EL (cell line): ENCODE measurements at places on chromosomes 3 and 15.

GRCh38 chr3:25834346-25834745 lies 44.5 kb downstream of the OXSM start:
- no peak for DNase-seq

GRCh38 chr15:43239732-43240491 lies 19.1 kb upstream of the EPB42 start:
- peak; percentile 11 for DNase-seq

GRCh38 chr15:28978011-28978378 lies 92.2 kb downstream of the APBA2 start:
- DNase-seq, result no peak

DNA sequence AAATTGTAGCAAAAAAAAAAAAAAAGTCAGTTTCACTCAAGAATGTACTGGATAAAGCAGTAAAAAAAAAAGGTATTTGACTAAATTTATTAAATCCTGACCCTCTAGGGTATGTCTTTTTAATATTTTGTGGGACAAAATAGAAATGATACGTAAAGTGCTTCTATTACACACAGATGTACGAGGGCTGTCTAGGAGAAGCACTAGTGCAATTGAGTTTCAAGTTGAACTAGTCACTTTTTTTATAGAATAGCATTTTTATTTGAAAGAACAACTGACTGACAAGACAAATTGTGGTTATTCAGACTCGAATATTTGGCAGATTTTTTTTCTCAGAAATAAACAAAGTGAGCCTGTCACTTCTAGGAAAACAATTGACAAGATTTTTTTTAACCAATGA lies 49.0 kb downstream of the CCDC54 start:
- DNase-seq, result no peak

- no peak for DNase-seq
Observed at GRCh38 chr15:40764629-40765103, 798 bp downstream of the GCHFR start.

DNA sequence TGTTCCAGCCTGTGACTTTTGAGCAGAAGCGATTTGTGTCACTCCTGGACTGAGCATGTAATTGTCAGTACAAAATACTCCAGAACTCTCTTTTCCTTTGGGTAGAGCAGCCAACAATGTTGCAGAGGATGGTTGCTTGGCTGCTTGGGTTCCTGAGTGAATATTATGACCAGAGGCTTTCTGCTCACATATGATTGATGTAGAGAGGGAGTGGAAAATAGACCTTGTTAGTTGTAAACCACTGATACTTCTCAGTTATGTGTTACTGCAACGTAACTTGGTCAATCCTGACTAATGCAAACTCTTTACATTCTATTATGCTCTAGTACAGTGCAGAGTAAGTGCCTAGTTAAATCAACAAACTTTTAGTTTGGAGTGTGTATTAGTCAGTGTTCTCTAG lies 322.6 kb upstream of the KCNH8 start:
- no peak for DNase-seq

- DNase-seq, result no peak
Observed at GRCh38 chr15:51619331-51620035, 3.1 kb downstream of the DMXL2 start.

DNA sequence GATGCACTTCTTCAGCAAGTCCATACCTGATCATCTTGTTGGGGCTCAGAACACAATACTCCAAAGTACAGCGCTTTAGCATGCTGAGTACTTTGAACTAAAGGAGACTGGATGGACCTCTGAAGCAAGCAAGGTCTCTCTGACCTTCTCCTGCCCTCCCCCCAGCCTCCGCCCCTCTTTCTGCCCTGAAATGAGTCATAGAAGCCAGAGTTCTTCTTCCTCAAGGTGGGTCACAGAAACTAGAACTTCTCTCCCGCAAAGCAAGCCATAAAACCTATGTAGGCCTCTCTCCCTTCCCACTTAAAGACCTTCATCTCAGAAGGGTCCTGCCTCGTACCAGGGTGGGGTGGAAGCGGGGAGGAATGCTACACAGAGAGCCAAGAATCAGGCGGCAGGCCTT lies 230.5 kb upstream of the PROK2 start:
- no peak for DNase-seq

- no peak for DNase-seq
Observed at GRCh38 chr3:61066800-61067199, 184.5 kb downstream of the FHIT start.

DNA sequence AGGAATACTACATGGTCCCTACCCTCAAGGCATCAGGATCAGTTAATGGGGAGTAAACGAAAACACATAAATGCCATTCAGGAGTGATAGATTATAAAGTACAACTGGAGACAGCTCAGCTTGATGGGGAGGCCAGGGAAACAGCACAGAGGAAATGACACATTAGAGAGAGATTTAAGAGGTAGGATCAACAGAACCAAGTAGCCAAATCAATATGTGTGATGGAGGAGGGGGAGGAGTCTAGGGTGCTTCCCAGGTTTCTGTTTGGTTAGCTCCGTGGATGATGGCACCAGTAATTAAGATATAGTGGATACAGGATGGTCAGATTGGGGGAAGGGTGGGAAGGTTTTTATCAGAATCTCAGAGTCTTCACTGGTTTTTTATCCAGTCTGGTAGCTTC lies 229.5 kb upstream of the ROPN1 start:
- DNase-seq, result peak; percentile 63

DNA sequence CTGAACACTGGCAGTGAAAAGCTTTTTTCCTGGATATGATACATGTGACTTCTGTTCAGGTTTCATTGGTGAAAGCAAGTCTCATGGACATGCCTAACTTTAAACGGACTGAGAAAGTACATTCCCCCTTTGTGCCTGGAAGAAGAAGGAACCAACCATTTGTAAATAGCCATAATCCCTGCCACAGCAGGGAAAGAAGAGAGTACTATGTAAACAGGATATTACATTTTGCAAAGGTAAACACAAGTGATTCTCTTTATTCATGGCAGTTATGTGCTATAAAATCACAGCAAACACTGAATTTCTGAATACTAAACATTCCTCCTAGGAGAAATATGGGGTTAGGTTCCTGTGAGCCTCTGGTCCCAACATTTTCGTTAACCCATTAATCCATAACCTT lies 46.8 kb downstream of the PRICKLE2 start:
- no peak for DNase-seq

- DNase-seq, result no peak
Observed at GRCh38 chr15:33738941-33739664, 229.2 kb upstream of the CHRM5 start.

DNA sequence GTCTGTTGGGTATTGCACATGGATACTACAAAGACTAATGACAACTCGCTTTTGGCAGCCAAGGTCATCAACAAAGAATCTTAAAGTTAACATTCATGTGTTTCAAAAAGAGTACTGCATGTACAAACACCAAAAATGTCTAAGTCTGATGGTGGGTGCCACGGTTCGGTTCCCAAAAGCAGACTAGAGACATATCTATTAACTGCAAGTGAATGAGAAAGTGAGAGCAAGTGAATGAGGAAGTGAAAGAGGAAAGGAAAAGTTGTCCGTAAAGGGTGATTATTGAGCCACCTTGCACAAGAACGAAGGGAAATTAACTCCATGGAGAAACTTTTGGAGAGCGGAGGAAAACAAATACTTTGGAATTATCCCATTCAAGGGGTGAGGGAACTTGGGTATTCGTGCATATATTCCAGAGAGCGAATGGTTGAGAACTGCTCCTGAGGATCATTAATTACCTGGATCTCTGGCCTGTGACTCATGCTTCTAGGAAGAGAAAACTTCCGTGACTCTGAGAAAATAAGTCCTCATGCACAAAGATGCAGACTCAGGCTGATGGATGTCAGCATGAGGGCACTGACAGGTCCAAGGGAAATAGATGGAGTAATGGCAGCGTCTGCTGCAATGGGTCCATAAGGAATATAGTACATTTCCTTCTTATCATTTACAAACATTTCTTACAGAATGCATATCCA lies 336.5 kb upstream of the TGFBR2 start:
- DNase-seq, result no peak

DNA sequence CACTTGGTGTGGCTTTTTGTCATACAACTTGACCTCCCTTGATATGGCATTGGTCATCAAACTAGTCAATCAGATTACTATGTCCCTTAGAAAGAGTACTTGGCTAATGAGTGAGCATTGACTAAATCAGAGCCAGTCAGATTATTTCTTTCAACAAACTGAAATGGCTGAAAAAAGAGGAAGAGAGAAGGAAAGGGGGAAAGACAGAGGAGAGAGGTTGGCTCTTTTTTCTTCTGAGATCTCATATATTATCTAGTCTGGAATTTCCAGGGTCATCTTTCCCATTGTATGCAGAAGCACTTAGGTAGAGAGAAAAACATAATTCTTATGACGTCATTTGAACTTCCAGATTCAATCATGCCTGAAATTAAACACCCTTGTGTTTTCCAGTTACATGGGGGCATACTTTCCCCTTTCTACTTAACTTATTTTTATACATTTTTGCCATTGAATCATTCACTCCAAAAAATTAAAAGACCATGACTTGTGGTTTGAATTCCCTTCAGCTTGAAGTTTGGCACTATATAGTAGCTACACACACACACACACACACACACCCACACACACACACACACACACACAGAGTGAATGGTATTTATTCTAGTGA lies 387.8 kb downstream of the LSAMP start:
- no peak for DNase-seq

GRCh38 chr3:132545471-132545870 lies 51.6 kb upstream of the ACKR4 start:
- DNase-seq, result no peak

DNA sequence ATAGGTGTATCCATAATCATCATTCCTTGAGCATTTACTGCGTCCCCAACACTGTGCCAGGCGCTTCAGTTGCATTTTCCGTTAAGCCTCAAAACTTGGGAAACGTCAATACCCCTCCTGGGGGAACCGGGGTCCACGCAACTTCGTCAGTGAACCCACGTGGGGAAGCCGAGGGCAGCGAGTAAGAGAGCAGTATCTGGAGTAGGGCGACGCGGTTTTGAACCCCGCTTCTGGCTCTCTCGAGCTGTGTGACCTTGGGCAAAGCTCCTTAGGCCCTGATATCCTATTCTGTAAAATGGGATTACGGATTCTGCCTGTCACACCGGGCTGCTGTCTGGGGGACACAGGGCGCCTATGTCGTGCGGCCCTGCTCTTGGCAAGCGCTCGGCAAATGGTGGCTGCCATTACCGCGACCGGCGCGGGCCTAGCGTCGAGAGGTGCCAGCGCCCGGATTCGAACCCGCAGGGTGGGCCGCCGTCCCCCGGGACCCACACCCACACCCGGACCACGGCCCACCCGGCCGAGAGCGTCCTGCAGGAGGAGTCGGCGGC lies 590 bp downstream of the POLG start:
- no peak for DNase-seq

DNA sequence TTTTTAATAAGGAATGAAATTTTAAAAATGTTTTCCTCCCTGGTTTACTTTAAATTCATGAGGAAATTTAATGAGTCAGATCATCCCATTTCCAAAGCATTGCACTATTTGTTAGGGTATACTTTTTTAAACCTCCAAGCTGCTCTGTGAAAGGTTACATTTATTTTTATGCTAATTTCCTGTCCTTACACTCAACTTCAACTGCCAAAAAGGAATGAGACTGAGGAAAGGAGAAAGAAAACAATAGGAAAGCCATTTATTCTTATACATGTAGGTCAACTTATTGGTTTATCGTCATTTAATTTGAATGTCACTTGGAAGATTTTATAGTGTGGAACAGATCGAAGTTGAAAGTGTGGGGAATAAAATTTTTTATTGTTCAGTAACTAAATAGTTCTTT lies 104.1 kb downstream of the ALCAM start:
- DNase-seq, result no peak

DNA sequence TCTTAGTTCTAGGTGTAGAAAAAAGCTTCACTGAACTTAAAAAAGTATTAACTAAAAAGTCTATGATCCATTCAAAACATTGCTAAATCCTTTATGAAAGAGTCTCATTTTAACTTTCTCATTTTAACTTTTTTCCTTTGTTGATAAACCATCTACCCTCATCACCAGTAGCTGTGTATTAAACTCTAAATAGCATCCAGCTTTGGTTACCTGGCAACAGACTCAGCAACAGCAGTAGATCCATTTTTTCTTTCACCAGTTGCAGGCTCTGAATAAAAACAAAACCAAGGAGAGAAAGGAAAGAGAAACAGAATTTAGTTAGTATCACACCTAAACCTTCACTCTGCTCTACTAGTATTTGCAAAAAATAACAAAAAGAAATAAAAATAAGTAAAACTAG lies 51.6 kb downstream of the TP53BP1 start:
- DNase-seq, result peak; percentile 21

DNA sequence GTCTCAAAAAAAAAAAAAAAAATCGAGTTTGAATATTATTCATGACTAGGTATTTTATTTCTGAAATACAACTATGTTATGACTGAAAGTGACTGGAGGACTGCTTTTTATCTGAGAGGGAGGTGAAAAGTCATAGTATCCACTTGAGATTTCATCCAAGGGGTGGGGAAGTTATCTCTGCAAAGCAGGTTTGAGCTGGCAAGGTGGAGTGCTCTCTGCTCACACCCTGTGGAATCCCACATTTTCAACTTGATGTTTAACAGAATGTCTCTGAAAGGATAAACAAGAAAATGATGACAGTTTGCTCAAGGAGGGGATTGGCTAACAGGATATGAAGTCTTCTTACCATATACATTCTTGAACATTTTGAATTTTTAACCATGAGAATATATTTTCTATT lies 27.3 kb upstream of the SEC62 start:
- no peak for DNase-seq

DNA sequence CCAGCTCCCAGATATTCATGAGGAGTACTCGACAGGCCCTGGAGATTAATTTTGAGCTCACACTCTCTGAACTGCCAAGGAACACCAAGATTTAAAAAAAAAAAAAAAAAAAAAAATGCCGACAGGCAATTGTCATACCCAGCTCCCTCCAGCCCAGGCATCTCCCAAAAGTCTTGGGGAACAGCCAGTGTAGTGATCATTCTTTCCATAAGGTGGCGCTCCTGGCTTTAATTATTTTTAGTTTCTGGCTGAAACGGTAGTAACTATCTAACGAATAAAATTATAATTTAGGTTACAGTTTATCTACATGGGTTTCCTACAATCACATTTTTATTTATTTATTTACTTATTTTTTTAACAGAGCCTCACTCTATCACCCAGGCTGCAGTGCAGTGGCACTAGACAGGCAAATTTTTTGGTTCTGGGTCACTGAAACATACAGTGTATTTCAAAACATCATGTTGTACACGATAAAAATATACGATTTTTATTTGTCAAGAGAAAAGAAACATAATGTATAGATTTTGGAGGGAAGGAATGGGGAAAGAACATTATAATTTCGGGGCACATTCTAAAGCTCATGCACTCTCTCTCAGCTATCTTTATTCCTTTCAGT lies 157.3 kb downstream of the ADAMTS9 start:
- peak; percentile 61 for DNase-seq
